ENCODE measurements at places on chromosomes 6 and 20.

GRCh38 chr6:26223228-26223627, 136.0 kb downstream of the HFE start:
- peak; percentile 46 for DNase-seq

GRCh38 chr20:43022568-43022967, 167.1 kb downstream of the PTPRT start:
- DNase-seq = no peak

DNA sequence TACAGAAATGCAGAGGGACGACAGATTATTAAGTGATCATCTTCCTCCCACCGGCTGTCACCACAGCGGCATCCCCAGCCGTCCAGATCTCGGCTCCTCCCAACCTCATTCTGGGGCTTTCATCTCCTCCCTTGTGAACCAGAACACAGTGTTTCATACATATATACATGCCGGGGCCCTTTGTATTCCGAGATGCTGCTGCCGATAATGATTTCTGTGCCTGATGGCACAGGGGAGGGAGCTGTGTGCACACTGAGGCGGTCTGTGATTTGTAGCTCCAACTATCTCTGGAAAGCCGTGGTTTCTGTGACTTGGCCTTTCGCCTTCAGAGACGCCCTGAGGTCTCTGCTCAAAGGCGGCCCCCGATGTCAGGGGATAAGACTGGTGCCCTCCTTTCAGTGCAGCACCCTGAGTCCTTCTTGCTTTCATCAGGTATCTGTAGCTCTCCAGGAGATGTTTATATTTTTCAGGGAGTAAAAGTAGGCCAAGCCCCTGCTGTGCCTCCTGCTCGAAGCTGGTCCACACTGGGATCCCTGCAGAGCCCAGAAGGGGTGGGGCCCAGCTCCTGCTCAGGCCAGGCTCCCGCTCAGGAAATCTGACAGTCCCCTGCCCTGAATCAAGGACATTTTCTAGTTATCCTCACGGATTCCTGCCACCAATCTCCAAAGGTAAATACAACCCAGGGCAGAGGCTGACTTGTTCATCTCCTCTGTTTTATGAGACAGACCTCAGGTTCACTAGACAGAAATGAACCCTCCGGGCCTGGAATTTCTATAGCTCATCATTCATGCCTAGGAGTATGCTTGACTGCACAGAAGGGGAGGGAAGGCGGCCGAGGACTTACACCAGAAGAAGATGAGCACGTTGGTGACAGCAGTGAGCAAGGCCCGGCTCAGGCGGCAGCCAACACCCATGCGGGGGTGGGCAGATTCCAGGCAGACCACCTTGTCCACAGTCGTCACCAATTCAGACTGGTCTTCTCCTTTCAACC, 11.2 kb downstream of the LEMD2 start:
- DNase-seq = no peak

DNA sequence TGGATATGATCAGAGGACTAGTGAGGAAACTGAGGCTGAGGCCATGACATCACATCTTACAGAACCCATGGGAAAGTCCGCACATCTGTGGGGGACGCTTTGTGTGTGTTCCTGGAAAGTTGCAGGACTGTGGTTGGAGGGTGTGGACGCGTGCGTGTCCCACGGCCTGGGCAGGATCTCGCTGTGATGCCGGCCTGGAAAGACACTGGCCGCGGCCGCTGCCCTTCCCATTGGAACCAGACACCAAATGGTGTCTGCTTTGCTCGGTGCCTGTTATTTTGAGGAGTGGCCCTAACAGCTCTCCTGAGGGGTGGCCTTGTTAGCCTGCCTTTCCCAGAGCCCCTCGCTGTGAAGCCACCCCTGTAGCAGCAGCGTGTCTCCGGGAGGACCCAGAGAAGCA, 41.1 kb downstream of the DLL1 start:
- DNase-seq = no peak

DNA sequence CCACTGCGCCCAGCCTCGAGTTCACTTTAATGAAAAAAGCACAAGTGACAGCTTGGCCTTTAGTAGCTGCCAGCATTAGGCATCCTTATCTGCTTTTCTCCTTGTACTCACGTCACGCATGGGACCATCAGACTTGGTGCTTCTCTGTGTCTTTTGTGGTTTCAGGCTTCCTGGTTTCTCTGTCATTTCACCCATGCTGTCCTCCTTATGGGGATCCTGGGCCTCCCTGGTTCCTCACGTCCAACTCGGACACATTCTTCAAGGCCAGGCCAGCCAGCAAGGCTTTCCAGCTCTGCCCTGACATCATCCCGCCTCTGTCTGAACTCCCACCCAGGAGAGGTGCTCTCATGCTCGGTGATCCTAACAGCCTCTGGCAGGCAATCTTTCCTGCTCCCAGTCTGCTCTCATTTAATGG, 83.2 kb downstream of the TIAM2 start:
- DNase-seq = no peak

DNA sequence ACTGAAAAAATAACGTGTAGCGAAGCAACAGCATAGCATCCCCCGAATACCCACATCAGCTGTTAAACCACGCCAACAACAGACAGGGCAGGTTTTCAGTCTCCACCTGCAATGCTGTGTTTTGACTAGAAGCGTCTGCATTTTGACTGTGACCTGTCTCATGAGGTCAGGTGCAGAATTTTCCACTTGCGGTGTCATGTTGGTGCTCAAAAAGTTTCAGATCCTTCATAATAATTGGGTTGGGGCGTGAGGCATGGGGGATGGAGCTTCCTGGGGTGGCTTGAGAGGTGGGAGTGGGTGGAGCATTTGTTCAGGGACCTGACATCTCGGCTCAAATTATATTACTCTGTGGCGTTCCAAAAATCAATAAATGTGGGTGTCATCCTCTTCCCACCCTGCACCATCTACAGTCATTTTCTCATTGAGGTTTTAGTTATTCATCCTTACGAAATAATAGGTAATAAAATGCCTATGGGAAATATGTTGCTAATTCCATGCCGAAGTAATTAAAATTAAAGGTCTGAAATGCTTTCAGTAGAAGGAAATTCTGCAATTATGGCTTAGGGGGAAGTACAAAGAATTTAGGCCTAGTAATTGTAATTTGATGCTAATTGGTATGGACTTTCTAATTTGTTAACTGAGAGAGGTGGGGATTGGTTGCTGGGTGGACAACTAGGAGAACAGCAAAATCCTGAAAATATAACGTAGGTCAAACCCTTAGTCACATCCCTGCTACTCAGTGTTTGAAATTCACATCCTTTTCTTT, 81.0 kb downstream of the TIAM2 start:
- DNase-seq = no peak

GRCh38 chr6:159045801-159046200, 1.0 kb upstream of the TAGAP start:
- DNase-seq = no peak

DNA sequence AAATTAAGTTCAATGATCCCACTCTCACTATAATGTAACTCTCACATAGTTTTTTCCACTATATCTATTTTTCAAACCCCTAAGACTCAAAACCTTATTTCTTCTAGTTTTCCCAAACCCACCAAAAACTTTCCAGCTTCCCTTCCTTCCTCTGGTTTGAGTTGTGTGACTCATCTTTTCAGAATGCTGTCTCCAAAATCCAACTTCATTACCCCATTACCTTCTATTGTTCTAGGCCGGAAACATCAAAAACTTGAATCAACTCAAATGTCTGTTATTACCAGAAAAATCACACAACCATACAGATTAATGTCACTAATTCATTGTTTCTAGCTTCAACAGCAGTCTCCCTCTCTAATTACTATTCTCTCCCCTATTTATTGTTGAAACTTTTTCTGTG, 1090.3 kb downstream of the HACE1 start:
- DNase-seq = no peak

- DNase-seq = no peak
These were observed 57.5 kb upstream of the ADGRF5 start for GRCh38 chr6:46979206-46979605.

DNA sequence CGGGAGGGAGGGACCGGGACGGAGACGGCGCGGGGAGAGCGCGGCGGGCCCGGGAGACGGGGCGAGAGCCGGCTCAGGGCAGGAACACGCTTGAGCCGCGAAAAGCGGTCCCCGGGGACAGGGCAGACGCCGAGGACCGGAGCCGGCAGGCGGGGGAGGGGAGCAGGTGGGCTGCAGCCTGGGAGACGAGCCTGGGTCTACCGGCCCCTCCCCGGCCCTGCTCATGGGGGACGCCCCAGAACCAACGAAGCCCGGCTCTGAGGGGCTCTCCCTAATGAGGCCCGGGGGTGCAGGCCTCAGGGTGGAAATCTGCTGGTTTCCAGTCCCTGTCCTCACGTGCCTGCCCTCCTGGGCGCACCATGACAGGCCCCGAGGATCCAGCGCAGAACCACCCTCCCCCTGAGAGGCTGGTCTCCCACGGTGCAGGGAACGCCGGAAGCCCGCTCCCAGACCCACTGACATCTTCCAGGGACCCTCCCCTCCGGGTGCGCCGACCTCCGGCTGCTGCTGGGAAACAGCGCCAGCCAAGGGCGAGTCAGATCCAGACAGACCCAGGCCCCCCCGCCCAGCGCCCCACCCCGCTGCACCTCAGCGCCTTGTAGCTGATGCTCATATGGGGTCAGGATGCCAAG, 571 bp upstream of the EEF1A2 start:
- DNase-seq = no peak

- peak; percentile 98 for DNase-seq
These were observed 9.8 kb downstream of the PGM3 start for GRCh38 chr6:83183082-83183828.

DNA sequence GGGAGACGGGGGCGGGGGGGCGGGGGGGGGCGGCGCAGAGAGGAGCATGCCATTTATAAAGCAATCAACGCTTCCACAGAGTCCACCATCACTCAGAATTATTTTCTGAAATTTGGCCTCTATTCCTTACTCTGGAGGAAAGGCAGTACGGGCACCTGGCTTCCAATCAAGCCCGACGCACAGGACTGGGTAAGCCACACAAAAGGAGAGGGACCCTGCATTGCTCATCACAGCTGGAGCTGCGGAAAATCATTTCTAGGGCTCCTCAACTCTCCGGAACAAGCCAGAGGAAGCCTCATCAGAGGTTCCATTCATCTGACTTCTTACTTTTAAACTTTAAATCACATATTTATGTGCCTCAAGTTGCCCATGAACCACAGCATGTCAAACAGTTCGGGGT, 55.9 kb downstream of the TTI1 start:
- DNase-seq = no peak

DNA sequence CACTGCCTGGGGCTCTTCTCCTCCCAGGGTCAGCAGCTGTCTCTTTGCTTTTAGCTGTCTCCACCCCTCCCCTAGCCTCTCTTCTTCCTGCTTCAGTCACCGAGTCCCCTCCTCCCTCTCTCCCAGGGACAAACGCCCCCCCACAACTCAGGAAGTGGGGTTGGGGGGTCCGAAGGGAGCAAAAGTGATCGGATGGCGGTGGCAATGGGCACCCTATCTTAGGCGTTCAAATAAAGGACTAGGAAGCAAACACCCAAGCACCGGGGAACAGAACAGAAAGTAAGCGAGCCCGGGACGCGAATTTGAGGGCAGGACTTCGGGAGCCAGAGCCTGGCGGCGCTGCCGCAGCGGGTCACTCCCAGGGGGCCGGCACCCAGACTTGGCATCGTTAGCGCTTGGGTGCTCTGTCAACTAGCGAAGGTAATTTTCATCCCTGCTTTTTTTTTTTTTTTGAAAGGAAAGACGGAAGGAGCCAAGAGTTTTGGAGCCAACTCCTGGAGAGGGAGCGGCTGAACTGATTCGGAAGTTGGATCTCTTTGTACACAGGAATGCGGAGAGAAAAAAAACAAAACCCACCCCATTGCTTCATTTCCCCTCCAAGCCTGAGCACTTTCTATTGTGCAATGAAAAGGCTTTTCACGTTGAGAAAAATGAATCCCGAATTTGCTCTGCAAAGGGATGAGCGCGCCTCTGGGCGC, 815 bp upstream of the ITPR3 start:
- DNase-seq = peak; percentile 61

DNA sequence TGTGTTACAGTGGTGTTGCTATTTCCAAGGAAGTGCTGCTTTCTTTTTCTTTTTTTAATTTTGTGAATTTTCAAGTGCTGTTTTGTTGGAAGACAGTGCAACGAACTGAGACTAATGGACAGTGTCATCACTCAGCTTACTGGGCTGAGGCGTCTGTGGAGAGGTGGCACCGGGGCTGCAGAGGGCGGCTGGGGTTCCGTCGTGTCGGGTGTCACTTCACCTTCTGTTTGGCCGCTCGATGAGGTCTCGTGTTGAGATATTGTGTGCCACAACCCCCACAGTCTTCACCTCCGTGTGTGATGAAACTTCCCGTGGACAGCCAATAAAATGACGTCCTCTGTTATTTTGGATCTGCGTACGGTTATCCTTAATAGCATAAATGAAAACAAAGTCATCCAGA, 149.4 kb upstream of the SNX9 start:
- no peak for DNase-seq

- DNase-seq = no peak
These were observed 492.1 kb upstream of the EYS start for GRCh38 chr6:66199171-66199570.

DNA sequence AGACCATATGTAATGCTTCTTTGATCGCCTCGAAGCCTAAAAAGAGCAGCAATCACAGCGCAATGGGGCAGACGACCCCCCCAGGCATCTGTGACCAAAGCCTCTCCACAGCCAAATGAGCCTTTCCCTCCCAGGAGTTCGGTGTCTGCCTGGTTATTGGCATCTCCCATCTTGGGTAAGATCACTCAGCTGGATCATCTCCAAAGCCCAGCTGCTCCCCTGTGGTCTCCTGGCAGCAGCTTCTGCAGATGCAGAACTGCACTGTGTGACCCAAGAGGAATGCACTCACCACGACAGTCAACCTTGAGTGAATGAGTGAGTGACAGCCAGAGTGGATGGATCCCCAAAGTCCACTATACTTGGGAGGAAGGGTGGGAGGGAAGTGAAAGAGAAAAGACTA, 44.8 kb upstream of the IYD start:
- DNase-seq = no peak

DNA sequence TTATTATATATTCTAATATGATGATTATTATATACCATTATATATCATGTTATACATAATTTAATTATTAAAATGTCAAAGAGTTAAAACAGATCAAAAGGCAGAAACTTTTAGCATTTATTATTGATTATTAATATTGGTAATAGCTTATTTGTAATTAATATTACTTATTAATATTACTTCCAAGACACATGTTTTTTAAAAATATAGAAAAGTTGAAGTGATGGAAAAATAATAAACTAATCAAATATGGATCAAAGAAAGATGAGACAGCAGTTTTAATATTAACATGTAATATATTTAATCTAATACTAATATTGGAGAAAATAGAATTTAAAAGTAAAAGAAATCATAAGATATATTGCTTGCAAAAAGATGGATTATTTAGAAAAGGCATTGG, 154.6 kb upstream of the TAB2 start:
- DNase-seq = no peak

DNA sequence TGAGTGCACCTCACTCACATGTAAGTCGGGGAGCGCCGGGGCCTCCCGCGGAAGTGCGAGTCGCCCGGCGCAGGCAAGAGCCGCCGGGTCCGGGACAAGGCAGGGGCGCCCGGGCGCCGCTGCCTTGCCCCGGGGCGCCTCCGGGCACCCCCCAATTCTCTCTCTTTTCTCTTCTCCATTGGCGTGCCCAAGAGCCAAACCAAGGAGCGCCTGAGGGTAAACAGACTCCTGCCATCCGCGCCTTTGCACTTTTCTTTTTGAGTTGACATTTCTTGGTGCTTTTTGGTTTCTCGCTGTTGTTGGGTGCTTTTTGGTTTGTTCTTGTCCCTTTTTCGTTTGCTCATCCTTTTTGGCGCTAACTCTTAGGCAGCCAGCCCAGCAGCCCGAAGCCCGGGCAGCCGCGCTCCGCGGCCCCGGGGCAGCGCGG, 36.8 kb downstream of the GNAS start:
- DNase-seq = no peak

- peak; percentile 17 for DNase-seq
These were observed 373.5 kb downstream of the HTR1B start for GRCh38 chr6:77089776-77090175.
